Fibroblast of villous mesenchyme (primary cell): ENCODE measurements at places on chromosomes 2 and 18.

DNA sequence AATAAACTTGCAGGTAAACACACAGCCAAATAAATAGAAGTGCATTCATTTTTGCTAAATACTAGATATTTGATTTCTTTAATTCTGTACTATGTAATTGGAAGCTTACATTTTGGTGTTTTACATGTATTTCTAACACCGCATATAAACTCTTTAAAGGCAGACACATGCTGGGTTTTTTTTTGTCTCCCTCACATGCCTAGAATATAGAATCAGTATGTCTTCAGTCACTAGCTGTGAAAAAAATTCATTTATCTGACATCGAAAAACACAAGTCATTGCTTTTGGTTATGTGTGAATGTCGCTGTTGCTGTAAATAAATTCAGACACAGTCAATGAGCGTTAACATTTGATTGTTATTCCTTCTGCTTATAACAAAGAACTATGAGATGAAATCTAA is 1101.0 kb downstream of the DPP10 start:
- DNase-seq, result no peak

- no peak for DNase-seq
Observed at GRCh38 chr2:202681688-202682205, 47.0 kb downstream of the FAM117B start.

- peak; percentile 45 for DNase-seq
Observed at GRCh38 chr2:11753886-11754699, 7.7 kb downstream of the LPIN1 start.

GRCh38 chr2:177394594-177394973 is 2.0 kb downstream of the AGPS start:
- no peak for DNase-seq

GRCh38 chr2:106781196-106781595 is 104.8 kb downstream of the ST6GAL2 start:
- no peak for DNase-seq

DNA sequence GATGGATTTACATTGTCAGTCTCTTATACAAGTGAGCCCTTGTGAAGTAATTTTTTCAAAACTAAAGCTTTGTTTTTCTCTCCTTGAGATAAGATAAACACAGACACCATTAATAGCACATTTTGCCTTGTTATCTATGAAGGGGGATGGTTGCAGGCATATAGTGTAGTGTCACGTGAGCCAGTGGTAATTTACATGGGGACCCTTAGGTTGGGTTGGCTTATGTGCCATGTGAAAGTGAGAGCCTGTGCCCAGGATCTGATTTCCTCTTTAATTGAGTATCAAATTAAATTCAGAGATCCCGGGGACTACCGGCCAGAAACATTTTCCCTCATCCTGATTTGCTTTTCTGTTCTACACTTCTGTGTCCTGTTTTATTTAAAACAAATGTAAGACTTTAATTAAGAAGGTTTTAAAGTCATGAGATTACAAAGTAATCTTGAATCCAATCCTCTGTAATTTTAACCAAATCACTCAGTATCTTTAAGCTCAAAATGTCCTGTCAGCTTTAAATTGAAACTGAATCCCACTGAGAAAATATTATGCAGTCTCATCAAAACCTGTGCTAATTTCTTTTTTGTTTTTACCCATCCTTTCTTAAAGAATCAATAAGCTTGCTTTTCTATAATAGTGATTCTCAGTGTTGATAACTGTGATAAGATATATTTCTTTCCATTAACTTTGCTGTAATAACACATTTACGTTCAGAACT is 63.8 kb downstream of the PTPRM start:
- no peak for DNase-seq

DNA sequence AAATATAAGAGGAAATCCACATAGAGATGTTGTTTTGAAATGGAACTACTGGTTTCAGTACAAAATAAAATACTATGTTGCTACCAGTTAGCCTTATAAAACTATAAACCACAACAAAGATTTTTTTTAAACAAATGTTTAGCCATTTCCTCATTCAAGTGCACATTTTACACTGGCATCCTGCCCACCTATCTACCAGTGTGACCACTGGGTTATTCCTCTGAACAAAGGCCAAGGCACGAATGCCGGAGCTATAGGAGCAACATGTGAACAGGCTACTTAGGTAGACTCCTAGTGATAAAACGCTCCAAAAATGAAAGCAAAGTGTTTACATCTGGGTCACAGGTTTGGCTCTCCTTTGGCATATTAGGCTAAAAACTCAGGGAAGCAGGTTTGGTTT is 31.8 kb upstream of the SULT1C4 start:
- no peak for DNase-seq

GRCh38 chr18:74453016-74453566 is 4.0 kb downstream of the DIPK1C start:
- DNase-seq, result no peak

GRCh38 chr2:138698428-138698827 is 81.8 kb downstream of the NXPH2 start:
- DNase-seq, result no peak

- peak; percentile 71 for DNase-seq
Observed at GRCh38 chr2:110105608-110106467, 9.8 kb downstream of the MALL start.

GRCh38 chr18:74073957-74074667 is 73.5 kb downstream of the FBXO15 start:
- no peak for DNase-seq

DNA sequence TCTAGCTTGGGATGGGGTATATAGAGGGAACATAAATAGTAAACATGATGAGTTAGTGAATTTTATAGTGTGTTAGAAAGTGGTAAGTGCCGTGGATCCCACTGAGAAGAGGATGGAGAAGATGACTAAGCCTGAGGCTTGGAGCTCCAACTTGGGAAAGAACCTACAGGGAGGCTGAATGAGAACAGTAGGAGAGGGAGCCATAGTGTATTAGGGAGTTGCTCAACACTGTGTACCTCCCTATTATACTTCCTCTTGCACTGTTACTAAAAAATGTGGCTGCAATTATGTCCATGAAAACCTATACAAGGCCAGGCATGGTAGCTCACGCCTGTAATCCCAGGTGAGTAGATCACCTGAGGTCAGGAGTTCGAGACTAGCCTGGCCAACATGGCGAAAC is 2.9 kb upstream of the SLC19A3 start:
- DNase-seq, result no peak

- DNase-seq, result no peak
Observed at GRCh38 chr2:40204268-40204667, 247.6 kb downstream of the SLC8A1 start.

- no peak for DNase-seq
Observed at GRCh38 chr2:174561972-174562370, 35.6 kb downstream of the WIPF1 start.

DNA sequence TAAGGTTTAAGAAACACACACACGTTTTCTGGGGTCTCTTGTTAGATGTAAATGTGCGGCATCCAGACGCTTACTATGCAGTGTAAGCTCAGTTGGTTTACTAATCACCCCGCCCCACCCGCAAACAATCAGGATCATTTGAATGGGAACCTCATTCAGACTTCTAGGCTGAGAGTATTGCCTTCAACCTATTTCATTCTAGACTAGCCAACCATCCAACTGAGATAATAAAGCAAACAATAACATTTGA is 1.3 kb upstream of the FIGN start:
- DNase-seq, result no peak

- no peak for DNase-seq
Observed at GRCh38 chr2:236302555-236302954, 38.3 kb upstream of the ASB18 start.

DNA sequence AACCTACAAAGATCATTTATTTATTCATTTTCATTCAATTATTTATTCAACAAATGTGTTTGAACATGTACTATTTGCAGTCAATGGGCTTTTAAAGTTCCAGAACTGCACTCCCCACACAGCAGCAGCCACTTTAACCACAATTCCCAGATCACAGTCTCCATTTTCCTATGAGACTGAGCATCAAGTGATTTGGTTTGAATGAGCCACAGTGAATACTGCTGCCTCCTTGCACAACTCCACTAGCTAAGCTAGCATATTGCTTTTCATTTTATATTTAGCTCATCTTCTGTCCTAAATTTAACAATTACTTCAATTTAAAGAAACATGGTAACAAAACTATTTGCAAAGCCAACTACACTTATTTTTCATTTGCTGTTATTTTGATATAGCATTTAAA is 353.4 kb upstream of the VRK2 start:
- peak; percentile 19 for DNase-seq

- no peak for DNase-seq
Observed at GRCh38 chr2:234083572-234084348, 33.3 kb downstream of the SPP2 start.

DNA sequence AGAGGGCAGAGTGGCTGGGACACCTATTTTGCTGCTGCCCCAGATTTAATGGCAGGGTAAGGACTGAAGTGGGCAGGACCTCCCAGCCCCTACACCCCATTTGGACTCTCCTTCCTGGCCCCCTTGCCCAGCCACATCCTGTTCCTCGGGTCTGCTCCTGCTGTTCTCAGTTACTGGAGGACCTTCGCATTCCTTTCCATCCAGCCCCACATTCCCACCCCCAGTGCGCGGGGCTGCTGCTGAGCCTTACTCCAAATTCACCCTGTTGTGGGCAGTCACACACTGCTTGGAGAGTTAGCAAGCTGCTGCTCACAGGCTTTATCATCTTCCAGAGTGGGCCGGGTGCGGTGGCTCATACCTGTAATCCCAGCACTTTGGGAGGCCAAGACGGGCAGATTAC is 75.2 kb upstream of the SLC14A2 start:
- peak; percentile 11 for DNase-seq

DNA sequence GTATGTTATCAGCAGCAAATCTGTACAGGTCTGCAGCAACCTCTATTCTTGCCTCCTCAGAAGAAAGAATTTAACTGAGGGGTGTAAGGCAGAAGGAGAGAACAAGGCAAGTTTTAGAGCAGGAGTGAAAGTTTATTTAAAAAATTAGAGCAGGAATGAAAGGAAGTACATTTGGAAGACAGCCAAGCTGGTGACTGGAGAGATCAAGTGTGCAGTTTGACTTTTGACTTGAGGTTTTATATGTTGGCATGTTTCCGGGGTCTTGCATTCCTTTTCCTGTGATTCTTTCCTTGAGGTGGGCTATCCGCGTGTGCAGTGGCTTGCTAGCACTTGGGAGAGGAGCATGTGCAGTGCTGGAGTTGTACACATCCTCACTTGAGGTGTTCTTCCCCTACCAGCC is 16.5 kb upstream of the CERS6 start:
- peak; percentile 21 for DNase-seq

- DNase-seq, result no peak
Observed at GRCh38 chr2:197024206-197024605, 97.7 kb upstream of the PGAP1 start.

- DNase-seq, result no peak
Observed at GRCh38 chr2:23423873-23424680, 39.1 kb downstream of the KLHL29 start.

GRCh38 chr2:215060861-215061536 is 77.4 kb downstream of the ABCA12 start:
- no peak for DNase-seq

DNA sequence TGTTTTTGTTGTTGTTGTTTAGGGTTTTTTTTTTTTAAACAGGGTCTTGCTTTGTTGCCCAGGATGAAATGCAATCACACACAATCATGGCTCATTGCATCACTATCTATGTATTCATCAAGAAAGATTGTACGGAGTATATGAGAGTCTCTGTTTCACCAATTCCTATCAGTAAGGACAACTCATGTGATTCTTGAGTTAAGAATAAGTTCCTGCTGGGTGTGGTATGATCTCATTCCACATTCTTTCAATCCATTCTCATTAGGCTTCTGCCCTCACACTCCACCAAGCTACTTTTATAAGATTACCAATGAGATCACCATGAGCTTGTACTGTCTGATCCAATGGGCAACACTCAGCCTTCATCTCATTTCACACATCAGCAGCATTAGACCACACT is 9.1 kb upstream of the AP1S3 start:
- peak; percentile 66 for DNase-seq

DNA sequence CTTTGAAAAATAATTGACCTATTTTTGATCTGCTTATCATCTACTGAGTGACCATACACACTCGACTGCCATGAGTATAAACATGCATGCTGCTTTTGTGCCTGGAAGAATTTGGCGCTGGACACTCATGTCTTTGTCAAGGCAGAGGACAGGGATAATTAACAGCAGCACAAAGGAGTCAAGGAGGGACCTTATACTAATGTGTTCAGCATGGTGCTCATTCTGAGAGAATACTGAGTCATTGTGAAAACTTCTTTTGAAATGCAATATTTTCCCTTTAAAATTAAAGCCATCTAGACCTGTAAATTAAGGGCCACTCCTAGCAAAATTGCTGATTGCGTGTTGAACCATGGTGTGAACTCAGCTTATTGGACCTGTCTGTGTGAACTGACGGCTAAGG is 116.3 kb downstream of the ZNF532 start:
- DNase-seq, result no peak

GRCh38 chr18:36578871-36579710 is 249.7 kb downstream of the TPGS2 start:
- DNase-seq, result peak; percentile 76

- DNase-seq, result no peak
Observed at GRCh38 chr2:172297950-172298349, 129.4 kb upstream of the ITGA6 start.

DNA sequence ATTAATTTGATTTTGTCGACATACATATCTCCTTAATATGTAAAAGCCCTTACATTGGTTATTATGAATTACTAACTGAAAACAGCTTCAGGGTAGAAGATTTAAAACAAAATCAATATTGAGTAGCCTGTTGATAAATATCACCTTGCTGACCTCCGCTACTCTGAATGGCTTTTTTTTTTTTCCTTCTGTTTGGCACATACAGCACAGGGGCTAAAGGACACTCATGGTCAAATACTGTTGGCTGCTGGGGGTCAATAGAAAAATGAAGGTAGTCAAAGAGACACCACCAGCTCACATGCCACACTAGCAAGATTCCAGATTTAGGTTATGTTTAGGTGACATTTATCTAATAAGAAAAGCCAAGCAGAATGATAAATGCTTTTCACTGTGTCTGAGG is 1642.4 kb upstream of the SLC39A10 start:
- no peak for DNase-seq

DNA sequence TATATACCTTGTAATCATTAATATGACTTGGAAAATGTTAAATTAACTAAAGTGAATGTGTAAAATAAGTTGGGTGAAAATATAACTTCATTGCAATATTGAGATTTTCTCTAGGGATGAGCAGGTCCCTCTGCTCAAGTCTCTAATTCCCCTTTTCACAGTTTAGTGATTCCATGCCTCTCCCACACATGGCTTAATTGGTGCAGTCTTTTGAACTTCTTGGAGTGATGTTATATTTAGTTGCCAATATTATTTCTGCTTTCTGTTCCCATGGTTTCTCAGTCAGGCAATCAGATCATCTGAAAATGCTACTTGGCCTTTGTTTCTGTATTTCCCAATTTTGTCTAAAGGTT is 233.7 kb upstream of the SPOPL start:
- DNase-seq, result no peak

GRCh38 chr2:149164827-149165226 is 126.3 kb downstream of the LYPD6B start:
- no peak for DNase-seq

GRCh38 chr2:125730921-125731320 is 925.0 kb upstream of the GYPC start:
- DNase-seq, result no peak

DNA sequence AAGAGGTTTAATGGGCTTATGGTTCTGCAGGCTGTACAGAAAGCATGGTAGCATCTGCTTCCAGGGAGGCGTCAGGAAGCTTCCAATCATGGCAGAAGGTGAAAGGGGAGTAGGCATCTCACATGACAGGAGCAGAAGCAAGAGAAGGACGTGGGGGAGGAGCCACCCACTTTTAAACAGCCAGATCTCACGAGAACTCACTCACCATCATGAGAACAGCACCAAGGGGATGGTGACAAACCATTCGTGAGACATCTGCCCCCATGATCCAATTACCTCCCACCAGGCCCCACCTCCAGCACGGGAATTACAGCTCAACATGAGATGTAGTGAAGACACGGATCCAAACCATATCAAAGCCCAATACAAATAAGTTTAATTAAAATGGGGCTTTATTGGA is 113.8 kb downstream of the ATL2 start:
- DNase-seq, result no peak
